ENCODE measurements at places on chromosomes 4 and X.

GRCh38 chr4:122661176-122662160 lies 40.6 kb upstream of the IL21 start:
- DNase-seq, result no peak

GRCh38 chr4:44434247-44434646 lies 14.4 kb downstream of the KCTD8 start:
- DNase-seq, result no peak

DNA sequence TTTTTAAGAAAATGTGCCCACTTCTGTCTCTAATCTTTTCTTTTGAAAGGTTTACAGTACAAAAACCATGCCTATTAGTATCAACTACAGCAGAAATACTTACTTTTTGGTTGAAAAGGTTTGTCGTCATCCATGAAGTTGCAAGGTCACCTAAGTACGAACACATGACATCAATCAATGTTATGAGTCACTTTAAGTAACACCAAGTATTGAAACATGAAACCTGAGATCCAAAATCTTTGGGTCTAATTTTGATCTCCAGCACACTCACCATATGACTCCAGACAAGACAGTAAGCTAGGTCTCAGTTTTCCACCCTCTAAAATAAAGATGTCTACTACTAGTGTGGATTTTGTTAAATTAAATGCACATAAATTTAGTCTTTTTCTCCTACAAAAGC lies 8.4 kb downstream of the ZNF280C start:
- DNase-seq, result no peak

DNA sequence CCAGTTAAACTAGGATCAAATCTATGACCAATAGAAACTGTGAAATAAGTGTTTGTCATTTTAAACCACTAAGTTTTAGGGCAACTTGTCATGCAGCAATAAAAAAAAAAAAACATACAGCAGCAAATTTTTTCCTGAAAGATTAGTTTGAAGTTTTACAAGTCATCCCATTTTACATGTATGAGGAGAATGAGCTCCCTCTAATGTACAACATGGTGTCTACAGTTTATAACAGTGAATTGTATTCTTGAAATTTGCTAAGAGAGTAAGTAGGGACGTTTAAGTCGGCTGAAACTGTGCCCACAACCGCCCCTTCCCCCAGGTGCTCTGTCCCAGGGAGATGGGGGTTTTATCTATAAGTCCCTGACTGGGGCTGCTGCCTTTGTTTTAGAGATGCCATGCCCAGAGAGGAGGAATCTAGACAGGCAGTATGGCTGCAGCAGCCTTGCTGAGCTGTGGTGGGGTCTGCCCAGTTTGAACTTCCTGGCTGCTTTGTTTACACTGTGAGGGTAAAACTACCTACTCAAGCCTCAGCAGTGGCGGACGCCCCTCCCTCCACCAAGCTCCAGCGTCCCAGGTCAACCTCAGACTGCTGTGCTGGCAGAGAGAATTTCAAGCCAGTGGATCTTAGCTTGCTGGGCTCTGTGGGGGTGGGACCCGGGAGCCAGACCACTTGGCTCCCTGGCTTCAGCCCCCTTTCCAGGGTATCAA lies 499.3 kb upstream of the CT83 start:
- DNase-seq, result peak; percentile 58
